ENCODE measurements at places on chromosomes 16 and 17.

GRCh38 chr16:1010251-1010650 is 28.7 kb downstream of the SOX8 start:
- H3K27ac ChIP-seq, result no peak overlapping the region
- H3K4me3 ChIP-seq, result no peak overlapping the region
- no peaks in the 10 kb centered on the region for H3K4me1 ChIP-seq
- H3K36me3 ChIP-seq, result no peaks in the 10 kb centered on the region

DNA sequence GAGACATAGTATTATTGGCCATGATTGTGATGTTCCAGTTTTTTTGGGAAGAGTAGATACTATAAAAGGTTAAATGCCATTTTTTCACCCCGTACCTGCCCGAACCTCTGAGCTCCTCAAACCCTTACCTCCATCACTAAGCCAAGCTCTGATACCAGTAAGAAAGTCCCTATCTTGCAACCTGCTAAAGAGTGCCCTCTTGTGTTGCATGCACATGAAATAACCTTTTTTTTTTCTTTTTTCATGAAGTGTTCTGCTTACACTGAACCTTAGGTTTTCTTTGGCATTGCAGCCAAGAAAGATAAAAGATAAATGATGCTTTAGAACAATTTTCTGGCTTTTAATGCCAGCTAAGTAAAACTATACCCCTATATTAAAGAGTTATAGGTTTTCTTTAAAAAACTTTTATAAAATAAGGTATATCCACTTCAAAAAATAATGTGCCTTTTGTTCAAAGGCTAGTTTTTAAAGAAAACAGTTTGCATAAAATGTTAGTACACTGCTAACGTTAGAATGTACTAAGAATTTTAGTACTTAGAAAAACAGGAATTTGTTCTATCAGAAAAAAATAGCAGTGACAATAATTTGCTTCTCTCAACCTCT is 295.3 kb upstream of the PMFBP1 start:
- H3K27me3 ChIP-seq, result no peaks in the 10 kb centered on the region
- no peaks in the 10 kb centered on the region for H3K4me1 ChIP-seq
- H3K27ac ChIP-seq, result no peak overlapping the region
- no peak overlapping the region for H3K4me3 ChIP-seq

DNA sequence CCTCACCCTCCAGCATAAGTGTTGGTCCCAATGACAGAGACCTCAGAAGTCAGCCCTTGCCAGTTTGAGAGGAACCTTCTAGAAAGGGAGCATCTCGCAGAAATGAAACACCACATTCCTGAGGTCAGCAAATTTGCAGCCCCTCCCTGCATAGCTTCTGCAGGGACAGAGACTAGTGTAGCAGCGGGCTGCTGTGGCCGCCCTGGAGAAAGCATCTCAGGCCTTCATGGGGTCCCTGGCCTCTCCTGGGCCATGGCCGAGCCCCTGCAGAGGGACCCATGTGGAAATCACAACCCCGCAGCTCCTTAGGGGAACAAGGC is 11.4 kb downstream of the HS3ST6 start:
- peak; percentile 9 for DNase-seq
- H3K4me3 ChIP-seq, result no peak overlapping the region
- no peak overlapping the region for H3K27ac ChIP-seq
- 0 out of 2 replicates have a peak, but pooled peaks cover 5% of the 10 kb centered on the region for H3K27me3 ChIP-seq

DNA sequence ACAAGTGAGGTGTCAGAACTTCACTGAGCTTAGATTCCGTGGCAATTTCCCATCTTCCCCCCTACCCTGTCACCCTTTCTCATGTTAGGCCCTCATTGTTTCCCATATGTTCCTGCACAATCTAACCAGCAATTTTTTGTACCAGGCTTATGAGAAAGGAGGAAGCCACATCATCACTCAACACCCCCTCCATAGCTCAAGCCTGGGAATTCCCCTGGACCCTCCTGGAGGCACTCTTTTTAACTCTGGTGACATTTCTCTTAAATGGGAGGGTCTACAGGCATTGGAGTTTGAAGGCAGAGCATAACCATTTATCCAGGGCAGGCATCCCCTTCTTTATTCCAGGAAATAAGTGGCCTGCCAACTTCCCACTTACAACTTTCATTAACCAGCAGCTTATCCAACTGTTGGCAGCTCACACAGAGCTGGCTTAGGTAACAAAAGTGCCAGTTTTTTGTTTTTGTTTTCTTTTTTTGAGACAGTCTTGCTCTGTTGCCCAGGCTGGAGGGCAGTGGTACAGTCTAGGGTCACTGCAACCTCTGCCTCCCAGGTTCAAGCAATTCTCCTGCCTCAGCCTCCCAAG is 10.4 kb upstream of the GLG1 start:
- H3K4me3 ChIP-seq, result no peak overlapping the region
- H3K27ac ChIP-seq, result no peak overlapping the region
- no peaks in the 10 kb centered on the region for H3K27me3 ChIP-seq
- H3K4me1 ChIP-seq, result no peaks in the 10 kb centered on the region
